ENCODE measurements at places on chromosomes 13 and 19.

- DNase-seq: no peak
Measured at GRCh38 chr19:56885173-56885985, 44.9 kb upstream of the PEG3 start.

DNA sequence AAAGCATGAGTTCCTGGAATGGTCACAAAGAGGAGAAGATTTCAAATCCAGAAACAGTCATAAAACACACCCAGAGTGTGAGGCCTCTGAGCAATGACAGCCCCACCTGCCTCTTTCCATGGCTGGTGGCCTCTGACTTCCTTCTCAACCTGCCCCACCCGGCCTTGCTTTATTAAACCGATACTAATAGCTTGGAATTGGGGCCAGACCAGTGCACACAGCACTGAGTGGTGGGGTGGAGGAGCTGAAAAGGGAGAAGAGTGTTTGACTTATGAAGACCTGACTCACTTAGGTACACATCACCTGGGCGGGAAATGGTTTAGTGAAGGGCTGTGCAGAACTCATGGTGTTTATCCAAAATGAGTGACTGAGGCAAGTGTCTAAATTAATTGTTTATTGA lies 20.7 kb upstream of the CEACAM6 start:
- no peak for DNase-seq

DNA sequence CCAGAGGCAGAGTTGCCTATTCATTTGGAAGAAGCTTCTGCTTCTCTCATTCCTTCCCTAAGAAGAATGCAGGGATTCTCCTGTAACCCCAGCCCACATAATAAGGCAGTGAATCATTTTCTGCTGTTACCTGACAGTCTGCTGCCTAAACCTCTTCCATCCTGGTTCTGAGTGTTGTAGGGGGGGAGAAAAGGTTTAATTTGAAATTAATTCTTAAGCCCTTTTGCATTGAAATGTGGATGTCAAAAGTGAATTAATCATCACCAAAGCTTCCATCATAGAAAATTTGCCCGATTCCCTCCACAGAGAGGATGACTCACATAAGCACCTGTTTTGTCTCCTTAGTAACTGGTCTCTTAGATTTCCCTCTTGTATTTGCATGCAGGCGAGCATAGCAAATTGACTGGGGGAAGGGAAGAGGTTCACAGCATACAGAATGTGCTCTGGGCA lies 146.7 kb upstream of the FNDC3A start:
- DNase-seq: no peak

GRCh38 chr13:69857183-69857821 lies 250.3 kb upstream of the ATXN8OS start:
- no peak for DNase-seq

DNA sequence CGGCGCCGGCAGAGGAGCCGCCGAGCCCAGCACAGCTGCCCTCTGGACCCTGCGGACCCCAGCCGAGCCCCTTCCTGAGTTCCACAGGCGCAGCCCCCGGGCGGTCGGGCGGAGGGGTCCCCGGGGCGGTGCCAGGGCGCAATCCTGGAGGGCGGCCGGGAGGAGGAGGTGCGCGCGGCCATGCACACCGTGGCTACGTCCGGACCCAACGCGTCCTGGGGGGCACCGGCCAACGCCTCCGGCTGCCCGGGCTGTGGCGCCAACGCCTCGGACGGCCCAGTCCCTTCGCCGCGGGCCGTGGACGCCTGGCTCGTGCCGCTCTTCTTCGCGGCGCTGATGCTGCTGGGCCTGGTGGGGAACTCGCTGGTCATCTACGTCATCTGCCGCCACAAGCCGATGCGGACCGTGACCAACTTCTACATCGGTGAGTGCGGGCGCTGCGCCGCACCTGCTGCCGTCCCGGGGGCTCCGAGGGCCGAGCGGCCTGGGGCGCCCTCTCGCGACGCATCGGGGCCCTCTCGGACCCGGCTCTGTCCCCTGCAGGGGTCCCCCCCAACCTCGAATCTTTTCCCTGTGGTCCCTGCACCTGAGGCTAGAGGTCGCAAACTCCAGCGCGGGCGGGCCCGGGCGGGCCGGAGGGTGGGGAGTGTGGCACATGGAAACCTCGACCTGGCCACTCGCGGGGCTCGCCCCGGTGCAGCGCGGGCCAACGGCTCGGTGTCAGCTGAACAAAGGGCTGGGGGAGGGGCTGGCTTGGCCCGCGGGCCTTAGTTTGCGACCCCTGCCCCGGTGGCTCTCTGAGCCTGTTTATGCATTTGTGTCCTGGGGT lies at the start of gene KISS1R:
Gene KISS1R (plus strand): TSS at position 11 of the 829 bp plus-strand sequence. CDS start 170 bp downstream, at position 181.
- DNase-seq: peak; percentile 46

- DNase-seq: no peak
Measured at GRCh38 chr19:1164684-1165531, 9.2 kb downstream of the SBNO2 start.

- no peak for DNase-seq
Measured at GRCh38 chr19:14473978-14474578, 1.1 kb downstream of the PTGER1 start.

DNA sequence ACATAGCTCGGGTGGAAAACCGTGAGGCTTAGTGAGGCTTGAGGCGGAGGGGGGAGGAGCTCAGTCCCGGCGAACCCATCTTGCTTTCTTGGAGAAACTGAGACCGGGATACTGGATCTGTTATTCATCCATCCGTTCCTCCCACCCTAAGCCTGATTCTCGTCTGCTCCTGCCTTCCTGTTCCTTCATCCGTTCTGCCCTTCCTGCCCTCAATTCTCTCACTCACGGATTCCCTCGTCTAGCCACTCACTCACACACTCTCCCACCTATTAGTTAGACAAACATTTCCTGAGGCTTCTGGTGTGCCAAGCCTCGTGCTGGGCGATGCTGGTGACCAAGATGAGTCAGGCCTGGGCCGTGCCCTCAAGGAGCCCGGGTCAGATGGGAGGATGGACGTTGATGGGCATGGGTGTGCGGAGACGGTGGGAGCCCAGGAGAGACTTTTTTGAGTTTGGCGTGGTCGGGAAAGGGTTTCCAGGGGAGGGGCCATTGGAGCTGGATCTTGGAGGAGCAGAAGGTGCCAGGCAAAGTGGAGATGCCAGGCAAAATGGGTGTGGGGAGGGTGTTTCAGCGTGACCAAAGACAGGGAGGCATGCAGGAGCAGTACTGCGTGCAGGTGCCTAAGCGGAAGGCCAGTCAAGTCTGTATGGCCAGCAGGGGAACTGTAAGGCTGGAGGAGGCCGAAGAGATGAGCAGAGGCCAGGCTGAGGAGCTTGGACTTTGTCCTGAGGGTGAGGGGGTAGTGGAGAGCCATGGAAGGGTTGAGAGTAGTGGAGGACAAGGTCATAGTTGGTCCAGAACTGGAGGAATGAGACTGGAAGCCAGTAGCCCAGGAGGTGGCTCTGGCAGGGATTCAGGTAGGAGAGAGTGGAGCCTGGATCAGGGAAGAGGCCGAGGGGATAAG lies 7.4 kb upstream of the CNFN start:
- no peak for DNase-seq

DNA sequence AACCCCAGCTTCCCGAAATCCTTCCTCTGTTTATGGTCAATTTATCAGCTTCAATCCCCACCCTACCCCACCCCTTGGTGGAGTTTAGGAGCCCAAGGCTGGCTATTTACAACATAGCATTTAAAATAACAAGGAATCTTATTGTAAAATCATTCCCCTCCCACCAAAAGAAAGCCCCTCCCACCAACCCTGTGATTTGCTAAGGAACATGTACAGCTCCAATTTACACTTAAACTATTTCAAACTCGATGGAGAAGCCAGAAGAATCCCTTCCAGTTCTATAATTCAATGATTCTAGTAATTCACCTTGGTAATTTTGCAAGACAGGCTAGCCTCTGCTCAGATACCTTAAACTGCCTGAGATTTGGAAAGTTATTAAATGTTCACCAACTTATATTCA lies 3.0 kb downstream of the LATS2 start:
- DNase-seq: no peak

DNA sequence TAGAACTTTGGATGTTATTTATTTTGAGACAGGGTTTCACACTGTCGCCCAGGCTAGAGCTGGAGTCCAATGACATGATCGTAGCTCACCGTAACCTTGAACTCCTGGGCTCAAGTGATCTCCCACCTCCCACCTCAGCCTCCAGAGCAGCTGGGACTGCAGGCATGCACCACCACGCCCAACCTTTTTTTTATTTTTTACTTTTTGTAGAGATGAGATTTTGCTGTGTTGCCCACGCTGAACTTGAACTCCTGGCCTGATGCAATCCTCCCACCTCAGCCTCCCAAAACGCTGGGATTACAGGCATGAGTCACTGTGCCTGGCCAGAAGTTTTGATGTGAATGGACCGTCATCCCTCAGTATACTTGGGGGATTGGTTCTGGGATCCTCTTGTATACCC lies 13.7 kb downstream of the ANKRD27 start:
- DNase-seq: no peak

DNA sequence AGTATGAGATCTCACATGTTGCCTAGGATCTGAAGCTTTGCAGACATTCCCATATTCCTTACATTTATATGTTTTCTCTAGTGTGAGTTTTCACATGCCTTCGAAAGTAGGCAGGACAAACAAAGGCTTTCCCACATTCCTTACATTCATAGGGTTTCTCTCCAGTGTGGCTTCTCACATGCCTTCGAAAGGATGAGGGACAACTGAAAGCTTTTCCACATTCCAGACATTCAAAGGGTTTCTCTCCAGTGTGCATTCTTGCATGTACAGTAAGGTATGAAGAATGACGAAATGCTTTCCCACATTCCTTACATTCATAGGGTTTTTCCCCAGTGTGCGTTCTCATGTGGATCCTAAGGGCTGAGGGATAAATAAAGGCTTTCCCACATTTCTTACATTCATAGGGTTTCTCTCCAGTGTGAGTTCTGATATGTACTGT lies 14.2 kb downstream of the ZNF699 start:
- DNase-seq: no peak

DNA sequence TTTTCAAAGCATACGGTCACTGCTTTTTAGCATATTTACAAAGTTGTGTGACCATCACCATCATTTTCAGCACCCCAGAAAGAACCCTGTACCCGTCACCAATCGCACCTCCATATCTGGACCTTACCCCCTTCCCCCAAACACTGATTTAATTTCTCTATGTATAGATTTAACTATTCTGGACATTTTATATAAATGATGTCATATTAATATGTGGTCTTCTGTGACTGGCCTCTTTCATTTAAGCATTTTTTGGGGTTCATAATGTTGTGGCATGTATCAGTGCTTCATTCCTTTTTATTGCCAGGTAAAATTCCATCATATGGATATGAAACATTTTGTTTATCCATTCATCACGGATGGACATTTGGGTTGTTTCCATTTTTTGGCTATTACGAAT lies 74.0 kb downstream of the TBC1D4 start:
- no peak for DNase-seq

- no peak for DNase-seq
Measured at GRCh38 chr13:59734393-59734792, 429.3 kb downstream of the DIAPH3 start.

DNA sequence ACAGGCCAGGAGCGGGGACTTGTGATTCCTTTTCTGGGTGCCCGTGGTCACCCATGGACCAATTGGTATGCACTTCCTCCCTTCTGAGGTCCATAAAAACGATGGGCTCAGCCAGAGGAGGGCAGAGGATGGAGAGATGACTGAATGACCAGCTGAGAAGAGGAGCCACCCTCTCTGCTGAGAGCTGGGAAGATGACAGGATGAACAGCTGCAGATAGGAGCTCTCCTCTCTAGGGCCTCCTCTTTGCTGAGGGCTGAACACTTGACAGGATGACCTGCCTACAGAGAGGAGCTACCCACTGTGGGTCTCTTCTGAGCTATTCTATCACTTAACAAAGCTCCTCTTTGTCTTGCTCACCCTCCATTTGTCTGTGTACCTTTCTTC lies 4.1 kb downstream of the IGFL4 start:
- DNase-seq: no peak

DNA sequence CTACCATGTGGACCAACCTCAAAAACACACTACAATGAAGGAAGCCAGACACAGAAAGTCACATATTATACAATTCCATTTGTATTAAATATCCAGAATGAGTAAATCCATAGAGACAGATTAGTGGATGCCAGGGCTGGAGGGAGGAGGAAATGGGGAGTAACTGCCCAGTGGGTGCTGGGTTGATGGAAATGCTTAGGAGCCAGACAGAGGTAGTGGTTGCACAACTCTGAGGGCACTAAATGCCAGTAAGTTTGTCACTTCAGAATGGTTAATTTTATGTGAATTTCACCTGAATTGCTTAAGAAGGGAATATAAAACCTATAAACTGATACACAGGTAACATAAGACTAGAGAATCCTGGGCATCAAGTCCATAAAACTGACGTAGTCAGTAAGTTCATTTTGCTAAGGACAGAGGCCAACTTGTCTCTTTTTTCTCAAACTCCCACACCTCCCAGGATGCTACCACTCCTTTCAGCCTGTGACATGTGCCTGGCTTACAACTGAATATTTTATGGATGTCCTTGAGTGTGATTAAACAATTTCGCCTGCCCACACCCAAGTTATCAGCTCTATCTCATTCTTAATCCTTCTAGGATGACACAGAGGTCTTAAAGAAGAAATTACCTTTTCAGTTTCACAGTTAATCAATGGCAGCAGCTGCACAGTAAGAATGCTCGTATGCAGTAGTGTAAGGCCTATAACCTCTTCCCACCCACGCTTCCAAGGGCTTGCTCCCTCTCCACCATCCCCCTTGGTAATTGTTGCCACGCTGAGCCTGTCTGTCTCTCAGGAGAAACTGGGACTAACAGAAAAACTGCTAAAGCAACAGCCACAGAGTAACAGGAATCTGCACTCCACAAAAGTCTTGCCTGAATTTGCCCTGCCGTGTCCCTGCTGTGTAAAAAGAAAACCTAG lies 5.9 kb upstream of the MLNR start:
- DNase-seq: no peak

GRCh38 chr13:110278859-110279258 lies 28.1 kb downstream of the COL4A1 start:
- DNase-seq: no peak

- DNase-seq: no peak
Measured at GRCh38 chr19:7904074-7905020, 670 bp downstream of the MAP2K7 start.

- DNase-seq: no peak
Measured at GRCh38 chr19:48395170-48395455, 1.6 kb downstream of the GRIN2D start.

- peak; percentile 51 for DNase-seq
Measured at GRCh38 chr19:4456843-4457653, 546 bp downstream of the UBXN6 start.

GRCh38 chr19:52138278-52138982 lies 1.3 kb downstream of the ZNF616 start:
- peak; percentile 35 for DNase-seq

GRCh38 chr19:18659281-18660050 lies 22.6 kb downstream of the KLHL26 start:
- no peak for DNase-seq

DNA sequence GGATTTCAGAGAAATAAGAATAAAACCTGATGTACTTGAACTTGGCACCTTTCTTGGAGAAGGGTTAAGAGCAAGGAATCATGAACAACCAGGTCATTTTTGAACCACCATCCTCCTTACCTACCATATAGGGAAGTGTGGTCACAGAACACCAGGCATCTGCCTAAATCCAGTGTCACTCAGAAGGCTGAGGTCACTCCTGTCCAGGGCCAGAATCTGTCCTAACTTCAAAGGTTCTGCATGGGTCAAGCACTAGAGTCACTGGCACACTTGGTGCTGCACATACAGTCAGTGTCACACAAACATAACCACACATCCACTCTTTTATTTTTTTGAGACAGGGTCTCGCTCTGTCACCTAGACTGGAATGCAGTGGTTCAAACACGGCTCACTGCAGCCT lies 1.6 kb downstream of the ZNF565 start:
- DNase-seq: no peak

All from stimulated activated CD4-positive, alpha-beta T cell treated with anti-CD3 and anti-CD28 coated beads, Interleukin-4, amount 100 ng/mL, for 1 hour (primary cell).